DMS79 (cell line): ENCODE measurements at places on chromosomes 16 and 17.

DNA sequence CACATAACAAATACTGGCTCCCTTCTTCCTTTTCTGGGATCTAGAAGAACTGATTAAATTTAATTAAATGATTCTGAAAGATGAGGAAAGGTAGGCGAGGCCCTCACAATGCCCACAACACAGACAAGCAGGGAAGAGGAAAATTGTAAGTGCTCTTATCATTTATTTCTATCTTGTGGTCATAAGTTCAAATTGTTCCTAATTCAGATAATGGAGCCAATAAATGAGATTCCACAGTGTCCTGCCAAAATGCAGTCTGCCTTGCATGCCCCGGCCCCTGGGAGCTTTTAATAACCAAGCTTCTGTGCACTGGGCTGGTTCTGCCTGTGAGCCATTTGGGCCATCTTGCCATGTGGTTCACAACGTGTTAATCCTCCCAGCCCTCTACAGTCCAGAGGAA is 97.0 kb downstream of the CMC2 start:
- no peak for DNase-seq

DNA sequence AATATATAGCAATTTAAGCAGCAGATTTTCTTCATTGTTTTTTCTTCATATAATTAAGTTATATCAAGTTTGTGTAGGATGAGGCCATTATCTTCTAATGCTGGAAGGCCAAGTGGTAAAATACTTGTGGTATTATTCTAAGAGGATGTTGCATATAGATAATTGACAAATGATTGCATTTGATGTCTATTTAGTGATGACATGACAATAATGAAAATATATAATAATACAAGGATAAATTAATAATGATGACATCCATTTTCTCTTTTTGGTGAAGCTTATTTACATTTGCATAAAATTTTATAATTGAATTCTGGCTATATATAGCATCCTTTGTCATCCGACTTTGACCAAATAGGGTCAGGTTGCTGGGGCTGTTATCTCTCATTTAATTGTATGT is 195.4 kb upstream of the KCNJ16 start:
- no peak for DNase-seq

DNA sequence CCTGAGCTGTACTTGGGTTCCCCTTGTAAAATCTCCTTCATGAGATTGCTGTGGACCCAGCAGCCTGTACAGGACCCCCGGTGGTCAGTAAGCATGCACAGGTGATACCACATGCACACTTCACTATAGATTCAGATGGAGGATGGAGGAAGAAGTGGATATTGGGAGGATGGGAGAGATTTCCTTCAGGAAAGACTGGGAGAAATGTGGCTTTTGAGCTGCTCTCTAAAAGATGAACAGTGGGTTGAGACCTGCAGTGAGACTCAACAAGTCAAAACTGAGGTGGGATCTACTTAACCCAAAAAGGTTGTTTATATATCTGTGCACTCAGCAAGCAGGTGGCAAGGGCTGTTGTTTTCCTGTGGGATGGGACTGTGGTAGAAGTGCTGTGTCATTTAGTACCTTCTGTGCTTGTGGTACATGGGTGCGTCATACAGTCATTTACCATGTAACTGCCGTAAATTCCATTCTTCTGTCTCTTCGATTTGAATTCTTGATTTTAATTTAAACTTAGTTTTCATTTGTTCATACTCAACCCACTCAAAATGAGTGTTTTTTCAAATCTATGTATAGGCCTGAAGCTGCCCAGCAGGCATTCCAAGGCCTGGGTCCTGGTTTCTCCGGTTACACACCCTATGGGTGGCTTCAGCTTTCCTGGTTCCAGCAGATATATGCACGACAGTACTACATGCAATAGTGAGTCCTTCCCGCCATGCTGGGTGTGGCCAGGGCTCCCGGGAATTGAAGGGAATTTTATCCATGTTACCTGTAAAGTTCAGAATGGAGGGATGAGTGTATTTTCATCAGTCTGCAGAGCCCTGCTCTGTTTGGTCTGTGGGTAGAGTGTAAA is 6.9 kb downstream of the HERPUD1 start:
- DNase-seq: no peak

DNA sequence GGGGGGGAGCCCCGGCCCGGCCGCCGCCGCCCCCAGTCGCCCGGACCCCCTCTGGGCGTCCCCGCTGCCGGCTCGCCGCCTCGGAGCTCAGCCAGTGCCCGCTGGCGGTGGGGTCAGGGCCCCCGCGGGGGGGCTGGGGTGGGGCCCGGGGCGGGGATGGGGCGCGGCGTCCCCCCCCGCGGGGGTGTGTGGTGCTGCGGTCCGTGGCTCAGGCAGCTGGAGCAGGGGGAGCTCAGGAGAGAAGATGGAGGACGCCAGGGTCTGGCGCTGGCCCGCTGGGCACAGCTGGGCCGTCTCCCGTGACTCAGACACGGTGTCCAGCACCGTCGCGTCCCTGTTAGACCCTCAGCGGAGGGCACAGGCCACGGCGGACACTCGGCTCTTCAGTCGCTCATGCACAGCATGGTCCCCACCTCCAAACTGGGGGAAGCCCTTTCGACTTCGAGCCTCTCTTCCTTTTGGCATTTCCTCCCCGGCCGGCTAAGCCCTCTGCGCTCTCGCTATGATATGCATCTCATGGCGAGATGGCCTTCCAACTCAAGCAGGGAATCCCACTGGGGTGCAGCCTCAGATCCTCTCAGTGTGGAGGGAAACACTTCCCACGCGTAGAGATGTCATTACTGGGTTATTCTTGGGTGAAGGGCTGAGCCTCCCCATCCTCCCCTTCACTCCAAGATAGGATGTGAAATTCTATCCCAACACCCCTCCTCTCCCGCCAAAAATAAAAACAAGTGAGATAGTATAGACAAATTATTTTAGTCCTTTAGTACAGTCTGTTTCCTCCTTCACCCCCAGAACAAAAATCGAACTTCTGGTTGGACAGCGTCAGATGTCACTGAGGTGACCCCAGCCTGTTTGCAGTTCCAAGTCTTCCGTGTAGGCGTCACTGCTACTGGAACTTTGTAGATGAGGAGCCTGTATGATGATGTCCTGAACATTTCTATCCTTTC is 522 bp upstream of the VEZF1 start:
- no peak for DNase-seq

GRCh38 chr17:57939797-57940196 is 15.4 kb downstream of the CUEDC1 start:
- DNase-seq: peak; percentile 22

- DNase-seq: peak; percentile 64
These were observed 11.1 kb downstream of the ABR start for GRCh38 chr17:1168533-1169220.

- no peak for DNase-seq
These were observed 277.2 kb upstream of the CCL2 start for GRCh38 chr17:33977729-33978514.

DNA sequence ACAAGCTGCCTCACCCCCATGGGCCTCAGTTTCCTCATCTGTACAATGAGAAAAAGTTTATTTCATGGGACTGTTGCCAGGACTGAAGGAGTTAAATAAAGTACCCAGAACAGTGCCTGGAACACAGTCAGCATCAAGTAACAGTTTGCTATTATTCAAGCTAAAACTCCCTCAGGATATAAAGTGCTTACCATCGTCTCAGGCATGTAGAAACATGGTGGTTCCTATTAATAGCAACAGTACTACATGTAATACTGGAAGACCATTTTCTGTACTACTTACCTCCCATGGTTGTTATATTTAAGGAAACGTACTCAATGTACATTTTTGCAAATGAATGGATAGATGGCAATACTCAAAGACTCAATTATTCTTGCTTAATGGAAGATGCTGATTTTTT is 93.4 kb downstream of the NCOR1 start:
- DNase-seq: no peak

- DNase-seq: no peak
These were observed 17.9 kb downstream of the WNT9B start for GRCh38 chr17:46869296-46869695.

DNA sequence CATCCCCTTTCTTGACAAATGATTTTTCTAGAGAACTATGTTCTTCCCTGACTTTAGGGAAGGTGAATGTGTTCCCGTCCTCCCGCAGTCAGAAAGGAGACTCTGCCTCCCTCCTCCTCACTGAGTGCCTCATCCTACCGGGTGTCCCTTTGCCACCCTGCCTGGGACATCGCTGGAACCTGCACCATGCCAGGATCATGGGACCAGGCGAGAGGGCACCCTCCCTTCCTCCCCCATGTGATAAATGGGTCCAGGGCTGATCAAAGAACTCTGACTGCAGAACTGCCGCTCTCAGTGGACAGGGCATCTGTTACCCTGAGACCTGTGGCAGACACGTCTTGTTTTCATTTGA is 7.4 kb downstream of the NAT9 start:
- no peak for DNase-seq

- no peak for DNase-seq
These were observed 1.3 kb downstream of the CCR10 start for GRCh38 chr17:42680331-42680808.

DNA sequence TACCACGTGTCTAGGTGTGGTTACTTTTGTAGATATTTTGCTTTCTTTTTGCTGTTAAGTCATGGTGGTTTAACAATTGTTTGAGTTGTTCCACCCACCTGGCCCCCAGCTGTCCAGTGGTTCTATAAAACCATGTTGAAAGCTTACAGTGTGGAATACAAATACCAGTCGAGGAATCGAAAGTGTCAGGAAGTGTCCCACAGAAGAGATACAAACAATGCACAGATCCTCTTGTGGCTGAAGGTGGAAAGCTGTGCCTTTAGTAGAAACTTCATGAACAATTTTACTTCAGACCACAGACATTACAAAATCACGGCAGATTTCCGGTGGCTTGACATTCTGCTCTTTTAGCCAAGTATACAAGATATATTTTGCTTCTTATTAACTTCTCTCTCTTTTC is 782.4 kb upstream of the SOX9 start:
- no peak for DNase-seq

DNA sequence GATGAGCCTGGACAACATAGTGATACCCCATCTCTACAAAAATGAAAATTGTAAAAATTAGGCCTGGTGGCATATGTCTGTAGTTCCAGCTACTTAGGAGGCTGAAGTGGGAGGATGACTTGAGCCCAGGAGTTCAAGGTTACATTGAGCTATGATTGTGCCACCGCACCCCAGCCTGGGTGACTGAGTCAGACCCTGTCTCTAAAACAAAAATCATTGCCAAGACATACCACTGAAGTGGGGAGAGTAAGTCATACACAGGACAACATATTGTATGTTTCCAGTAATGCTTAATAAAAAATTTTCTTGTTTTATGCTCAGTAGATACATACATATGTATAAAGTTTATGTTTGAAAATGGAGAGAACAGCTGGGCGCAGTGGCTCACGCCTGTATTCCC is 39.2 kb downstream of the NDE1 start:
- no peak for DNase-seq

GRCh38 chr16:65172356-65172755 is 50.5 kb upstream of the CDH11 start:
- DNase-seq: no peak

DNA sequence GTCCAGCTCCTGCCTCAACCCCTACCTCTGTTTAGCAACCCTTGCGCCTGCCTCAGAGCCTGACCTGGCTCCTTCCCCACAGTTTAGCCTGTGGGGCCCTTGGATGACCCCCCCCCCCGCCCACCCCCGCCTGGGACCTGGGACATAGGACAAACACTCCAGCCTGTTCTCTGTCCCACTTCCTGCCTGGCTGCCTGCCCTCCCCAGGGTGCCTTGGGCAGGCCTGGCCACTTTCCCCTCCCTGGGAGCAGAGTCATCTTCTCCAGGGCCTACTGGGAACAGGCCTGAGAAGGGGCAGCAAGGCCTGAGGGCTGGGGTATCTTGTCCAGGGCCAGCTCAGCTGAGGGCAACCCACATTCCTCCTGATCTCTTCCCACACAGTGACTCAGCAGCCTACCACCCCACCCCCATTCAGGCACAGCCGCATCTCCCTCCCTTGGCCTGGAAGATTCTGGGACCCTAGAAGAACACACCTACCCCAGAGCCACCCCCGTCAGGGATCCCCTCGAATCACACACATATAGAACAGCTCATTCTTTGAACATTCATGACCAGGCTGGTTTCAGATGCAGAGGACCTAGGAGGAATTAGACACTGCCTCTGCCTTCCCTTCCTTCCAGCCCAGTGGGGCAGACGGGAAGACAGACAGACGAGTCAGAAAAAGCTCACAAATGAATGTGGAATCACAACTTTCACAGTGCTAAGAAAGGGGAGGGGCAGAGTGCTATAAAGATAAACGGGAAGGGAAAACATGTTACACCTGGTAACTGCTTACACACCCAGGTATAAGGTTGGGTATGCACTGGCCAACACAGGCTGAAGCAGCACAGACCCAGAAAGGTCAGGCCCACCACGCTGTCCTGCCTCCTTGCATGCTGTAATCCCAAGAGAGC is 6.0 kb downstream of the FHOD1 start:
- no peak for DNase-seq

DNA sequence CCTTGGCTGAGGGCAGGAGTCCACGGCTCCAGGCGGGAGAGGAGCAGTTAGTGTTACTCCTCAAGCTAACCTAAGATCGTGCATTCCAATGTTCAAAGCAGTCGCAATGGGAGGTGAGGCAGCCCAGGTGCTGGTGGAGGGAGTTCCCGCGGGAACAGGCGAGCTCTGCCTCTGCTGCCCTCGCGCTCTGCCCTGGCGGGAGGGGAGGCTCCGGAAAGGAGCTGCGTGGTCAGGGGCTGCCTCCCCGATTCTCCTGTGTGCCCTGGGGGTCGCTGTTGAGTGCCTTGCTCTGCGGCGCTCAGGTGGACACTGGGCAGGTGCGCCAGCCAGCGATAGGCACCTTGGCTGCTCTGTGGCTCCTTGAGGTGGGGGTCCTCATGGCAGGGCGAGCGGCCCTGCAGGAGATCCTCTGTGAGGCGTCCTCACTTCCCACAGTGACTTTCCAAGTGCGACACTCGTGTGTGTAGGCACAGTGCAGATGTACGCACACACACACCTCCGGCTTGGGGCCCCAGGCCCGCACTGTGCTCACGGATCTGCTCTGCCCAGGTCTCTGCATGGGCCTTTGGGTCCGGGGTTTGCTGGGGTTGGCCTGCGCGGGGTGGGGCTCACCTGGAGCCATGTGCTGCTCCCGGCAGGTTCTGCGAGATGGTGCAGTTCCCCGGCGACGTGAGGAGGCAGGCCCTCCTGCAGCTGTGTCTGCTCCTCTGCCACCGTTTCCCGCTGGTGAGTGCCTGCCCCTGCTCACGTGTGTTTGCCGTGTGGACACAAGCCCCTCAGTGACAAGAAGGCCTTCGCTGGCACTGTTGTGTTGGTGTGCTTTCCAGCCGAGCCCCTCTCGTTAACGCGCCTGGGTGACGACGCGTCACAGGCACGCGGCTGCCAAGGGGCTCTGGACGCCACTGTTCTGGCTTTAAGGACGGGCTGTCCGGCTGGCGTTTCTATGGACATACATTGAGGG is 97.9 kb upstream of the ZNF750 start:
- DNase-seq: no peak

DNA sequence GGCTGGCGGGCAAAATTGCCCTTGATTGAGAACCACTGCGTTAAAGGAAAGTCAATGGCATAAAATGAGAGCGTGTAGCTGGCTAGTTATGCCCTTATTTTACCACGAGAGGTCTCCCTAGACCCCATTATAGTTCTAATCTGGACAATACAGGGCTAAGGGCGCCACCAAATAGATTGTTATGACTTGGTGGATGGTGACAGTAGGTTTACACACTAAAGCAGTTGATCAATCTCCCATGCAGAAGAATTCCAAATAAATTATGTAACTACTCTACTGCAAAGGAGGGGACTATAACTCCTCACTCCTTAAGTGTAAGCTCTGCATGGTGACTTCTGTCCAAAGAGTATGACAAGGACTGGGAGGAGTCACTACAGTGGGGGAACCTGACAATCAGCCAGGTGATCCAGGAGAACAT is 20.4 kb upstream of the YPEL2 start:
- no peak for DNase-seq
